CD4-positive, alpha-beta T cell (primary cell): ENCODE measurements at places on chromosomes 6 and 20.
A peak's percentile ranks its signal among the peaks of the same experiment; 100 is the strongest.

DNA sequence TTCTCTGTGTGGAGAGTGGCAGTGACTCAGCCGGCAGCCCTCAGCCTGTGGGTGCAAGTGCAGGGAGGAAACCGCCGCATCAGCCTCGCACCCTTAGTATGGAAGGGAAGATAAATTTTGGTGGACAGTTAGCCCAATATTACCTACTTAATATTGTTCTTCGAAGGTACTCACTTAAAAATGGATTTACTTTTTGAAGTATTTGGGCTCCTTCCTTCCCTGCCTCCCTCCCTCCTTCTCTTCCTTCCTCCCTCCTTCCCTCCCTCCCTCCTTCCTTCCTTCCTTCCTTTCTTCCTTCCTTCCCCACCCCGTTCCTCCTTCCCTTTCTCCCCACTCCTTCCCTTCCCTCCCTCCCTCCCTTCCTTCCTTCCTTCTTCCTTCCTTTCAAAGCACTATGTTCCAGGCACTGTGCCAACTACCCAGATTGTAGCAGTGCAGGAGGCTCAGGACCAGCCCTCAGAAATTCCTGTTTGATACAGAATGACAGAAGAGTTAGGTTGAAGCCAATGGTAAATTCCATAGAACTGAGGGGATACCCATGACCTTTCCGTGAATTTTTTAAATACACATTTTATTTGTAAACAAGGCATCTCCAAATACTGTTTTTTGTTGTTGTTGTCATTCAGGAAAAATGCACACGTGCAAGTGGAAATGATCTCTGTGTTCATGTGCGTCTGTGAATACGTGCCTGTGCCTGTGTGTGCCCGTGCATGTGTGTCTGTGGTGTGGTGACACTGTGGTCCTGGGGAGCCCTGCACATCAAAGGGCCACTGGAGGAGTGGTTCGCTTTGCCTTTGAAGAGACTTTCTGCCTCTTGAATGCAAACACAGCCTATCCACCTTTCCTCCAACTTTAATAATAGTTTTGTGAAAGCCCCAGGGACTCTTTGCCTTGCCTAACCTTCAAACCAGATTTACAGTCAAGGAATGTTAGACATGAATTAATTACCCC is 141.7 kb downstream of the EDN3 start:
- no peak for DNase-seq

- DNase-seq, result peak; percentile 10
Observed at GRCh38 chr6:160015778-160016684, 47.1 kb downstream of the IGF2R start.

GRCh38 chr20:61810738-61811135 is 254.9 kb downstream of the TAF4 start:
- no peak for DNase-seq

GRCh38 chr6:165181951-165182414 is 127.4 kb downstream of the C6orf118 start:
- DNase-seq, result no peak

- DNase-seq, result no peak
Observed at GRCh38 chr6:52537001-52537753, 39.7 kb downstream of the TRAM2 start.

- no peak for DNase-seq
Observed at GRCh38 chr6:111569951-111570350, 35.7 kb downstream of the TRAF3IP2 start.
